Muscle of leg (tissue), 16 donors: ENCODE measurements at places on chromosomes 1 and 21. TPM values are rescaled to one million over a fixed set of nuclear protein-coding genes. Genes with fewer than 3 reads are reported as not detected.

PLPPR5 gene
- 1.5 TPM for total RNA-seq

GRCh38 chr1:233673947-233674431 lies 60.1 kb downstream of the KCNK1 start:
- no peak for DNase-seq

DNA sequence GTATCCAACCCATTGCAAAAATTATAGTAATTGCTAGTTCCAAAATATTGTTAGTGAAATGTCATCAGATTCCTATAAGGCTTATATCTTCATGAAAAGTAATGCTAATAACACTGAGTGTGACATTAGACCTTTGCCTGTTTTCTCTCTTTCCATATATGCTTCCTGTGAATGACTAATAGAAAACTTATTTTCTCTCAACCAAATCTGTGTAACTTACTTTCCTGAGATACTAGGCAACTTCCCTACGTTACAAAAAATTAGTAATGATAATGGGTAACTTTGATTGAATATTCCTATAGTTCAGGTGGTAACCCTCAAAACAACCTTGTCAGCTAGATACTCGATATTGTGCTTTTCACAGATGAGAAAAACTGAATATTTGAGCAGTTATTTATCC lies 124.2 kb upstream of the HNRNPU start:
- DNase-seq: no peak

DNA sequence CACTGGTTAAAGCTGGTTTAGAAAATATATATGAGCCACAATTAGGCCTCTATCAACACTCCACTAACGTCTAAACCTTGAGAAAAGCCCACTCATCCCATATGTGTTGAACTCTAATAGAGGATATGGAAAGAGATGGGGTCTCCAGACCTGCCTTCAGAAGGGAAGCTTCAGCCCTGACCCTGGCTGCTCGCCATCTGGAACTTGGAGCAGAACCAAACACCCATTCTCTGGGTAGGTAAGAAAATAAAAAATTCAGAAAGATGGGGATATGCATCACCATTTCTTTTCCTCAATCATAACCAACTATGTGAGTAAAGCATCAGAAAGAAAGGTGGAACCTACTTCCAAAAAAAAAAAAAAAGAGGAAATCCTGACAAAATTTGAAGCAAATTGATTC lies 666.2 kb downstream of the PTPRC start:
- DNase-seq: no peak

ACTL8 gene
- not detected for total RNA-seq

DCAF8 gene
- 70.5 TPM for total RNA-seq

MIXL1 gene
- total RNA-seq: 0.27 TPM

DNA sequence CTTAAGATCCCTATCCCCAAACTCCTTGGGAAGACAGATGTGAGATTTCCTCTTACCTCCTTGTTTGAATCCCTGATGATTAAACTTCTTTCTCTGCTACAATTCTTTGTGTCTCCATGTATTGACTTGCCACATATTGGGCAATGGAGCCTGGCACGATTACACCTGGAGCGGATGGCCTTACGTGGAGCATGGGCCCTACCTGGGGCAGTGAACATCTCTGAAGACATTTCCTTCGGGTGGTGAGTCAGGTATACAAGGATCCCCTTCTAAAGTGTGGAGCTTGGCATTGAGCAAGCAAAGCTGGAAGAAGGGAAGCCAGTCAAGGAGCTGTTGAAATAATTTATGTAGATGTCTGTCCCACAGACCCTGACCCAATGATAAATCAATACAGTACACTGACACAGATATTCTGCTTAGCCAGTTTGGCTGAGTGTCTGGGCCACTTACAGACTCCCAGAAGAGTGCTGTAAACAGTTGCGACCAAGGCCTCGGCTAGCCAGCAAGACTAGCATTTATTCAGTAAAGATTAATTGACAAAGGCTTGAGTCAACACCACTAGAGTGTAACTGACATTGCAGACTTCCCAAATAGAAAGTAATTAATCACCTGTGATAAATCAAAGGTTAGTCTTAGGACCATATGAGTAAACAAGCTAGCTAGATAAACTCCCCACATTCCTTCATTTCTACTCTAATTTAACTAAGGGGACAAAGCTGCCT lies 83.1 kb upstream of the KCNK1 start:
- DNase-seq: no peak

MCOLN2 gene
- 0.18 TPM for total RNA-seq

ITLN2 gene
- not detected for total RNA-seq

DNA sequence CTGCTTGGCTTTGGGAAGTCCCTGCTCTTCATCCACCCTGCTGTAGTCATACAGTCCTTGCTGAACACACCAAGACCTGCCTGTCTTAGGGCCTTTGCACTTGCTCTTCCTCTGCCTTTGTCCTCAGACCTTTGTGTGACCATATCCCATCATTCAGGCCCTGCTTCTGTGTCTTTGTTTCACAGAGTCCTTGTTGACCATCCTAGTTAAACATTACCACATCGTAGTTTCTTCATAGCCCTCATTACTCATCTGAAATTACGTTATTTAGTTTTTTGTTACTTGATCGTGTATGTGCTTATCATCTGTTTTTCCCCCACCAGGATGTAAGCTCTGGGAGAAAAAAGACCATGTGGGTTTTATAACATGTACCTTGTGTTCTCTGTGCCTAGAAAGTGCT lies 18.3 kb upstream of the SPRR5 start:
- no peak for DNase-seq

GRCh38 chr1:9906466-9906865 lies 3.6 kb downstream of the CTNNBIP1 start:
- no peak for DNase-seq

FCER1G gene
- total RNA-seq: 6.9 TPM

DNA sequence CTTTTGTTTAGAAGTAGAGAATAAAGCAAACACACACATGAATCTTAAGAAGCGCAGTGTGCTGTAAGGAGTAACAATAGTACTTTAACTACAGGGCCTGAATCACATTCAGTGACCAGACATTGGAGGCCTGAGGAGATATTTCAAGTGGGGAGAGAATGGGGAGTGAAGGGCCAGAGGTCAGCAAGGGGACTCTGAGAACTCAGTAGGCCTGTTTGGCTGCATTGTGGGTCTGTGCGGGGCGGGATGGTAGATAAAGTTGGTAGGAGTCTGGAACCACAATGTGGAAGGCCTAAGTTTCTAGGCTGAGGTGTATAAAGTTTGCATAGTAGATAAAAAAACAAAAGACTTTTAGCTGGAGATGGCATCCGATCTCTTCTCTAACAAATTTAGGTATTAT lies 52.7 kb upstream of the WLS start:
- DNase-seq: no peak

OLFML3 gene
- total RNA-seq: 194 TPM

- no peak for DNase-seq
Measured at GRCh38 chr1:169618367-169618766, 11.6 kb downstream of the SELP start.

EDN2 gene
- total RNA-seq: 0.18 TPM

AUNIP gene
- total RNA-seq: 1.1 TPM

DNA sequence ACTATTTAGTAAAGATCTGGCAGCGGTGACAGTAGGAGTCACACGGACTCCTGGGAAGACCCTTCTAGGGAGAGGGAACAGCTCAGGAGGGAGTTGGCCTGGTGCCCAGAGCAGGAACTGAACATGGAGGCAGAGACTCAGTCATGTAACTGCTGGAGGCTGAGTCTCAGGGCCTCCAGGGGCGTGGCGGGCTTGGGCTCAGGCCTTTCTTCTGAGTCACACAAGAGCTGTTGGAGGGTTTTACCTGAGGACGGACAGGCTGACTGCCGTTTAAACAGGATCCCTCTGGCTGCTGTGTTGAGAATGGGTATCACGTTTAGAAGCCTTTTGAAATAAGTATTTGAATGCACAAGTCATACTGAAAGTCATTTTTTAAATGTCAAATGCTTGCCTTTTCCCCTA lies 7.2 kb upstream of the ETS2 start:
- DNase-seq: no peak

CAMK2N1 gene
- total RNA-seq: 1.7 TPM

DNA sequence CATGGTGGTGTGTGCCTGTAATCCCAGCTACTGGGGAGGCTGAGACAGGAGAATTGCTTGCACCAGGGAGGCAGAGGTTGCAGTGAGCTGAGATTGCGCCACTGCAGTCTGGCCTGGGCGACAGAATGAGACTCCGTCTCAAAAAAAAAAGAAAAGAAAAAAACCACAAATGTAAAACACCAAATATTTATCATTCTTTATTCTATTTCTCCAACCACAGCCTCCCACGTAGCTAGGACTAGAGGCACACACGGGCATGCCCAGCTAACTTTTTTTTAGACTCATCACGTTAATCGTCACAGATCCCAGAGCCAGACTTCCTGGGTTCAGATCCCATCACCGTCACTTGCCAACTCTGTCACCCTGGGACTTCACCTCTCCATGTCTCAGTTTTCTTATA lies 13.5 kb downstream of the DNAJC16 start:
- DNase-seq: no peak

- DNase-seq: no peak
Measured at GRCh38 chr1:41870076-41870562, 48.6 kb downstream of the HIVEP3 start.
